ENCODE measurements at places on chromosomes 2 and 18.

DNA sequence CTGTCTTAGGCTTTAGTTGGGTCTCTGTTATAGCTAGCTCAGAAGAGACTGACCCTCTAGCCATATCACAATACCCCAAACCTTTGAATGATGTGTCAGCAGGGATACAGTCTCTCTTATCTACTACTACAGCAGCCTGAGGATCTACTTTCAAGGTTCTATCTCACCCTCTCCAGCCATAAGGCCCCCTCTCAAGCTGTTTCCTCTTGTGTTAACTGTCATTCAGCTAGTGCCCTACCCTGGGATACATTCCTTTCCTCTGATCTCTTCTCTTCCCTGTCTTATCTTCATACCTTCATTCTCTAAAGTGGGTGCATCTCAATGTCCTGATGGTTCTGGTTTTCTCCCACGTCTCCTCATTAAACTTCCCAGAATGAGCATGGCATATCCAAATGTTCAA lies 434.7 kb downstream of the NRXN1 start:
- no peak for DNase-seq

GRCh38 chr2:161481619-161482018 lies 65.5 kb downstream of the TBR1 start:
- no peak for DNase-seq

- no peak for DNase-seq
These were observed 110.4 kb downstream of the CBLN2 start for GRCh38 chr18:72433756-72434155.

GRCh38 chr18:3153107-3153704 lies 66.6 kb downstream of the MYOM1 start:
- no peak for DNase-seq

- DNase-seq, result no peak
These were observed 104.4 kb downstream of the DOCK10 start for GRCh38 chr2:224937887-224938286.

GRCh38 chr18:42392416-42392815 lies 437.4 kb downstream of the PIK3C3 start:
- DNase-seq, result no peak

- no peak for DNase-seq
These were observed 56.4 kb upstream of the TXNDC2 start for GRCh38 chr18:9829397-9829712.

GRCh38 chr2:218734190-218734975 lies 23.7 kb downstream of the TTLL4 start:
- no peak for DNase-seq

DNA sequence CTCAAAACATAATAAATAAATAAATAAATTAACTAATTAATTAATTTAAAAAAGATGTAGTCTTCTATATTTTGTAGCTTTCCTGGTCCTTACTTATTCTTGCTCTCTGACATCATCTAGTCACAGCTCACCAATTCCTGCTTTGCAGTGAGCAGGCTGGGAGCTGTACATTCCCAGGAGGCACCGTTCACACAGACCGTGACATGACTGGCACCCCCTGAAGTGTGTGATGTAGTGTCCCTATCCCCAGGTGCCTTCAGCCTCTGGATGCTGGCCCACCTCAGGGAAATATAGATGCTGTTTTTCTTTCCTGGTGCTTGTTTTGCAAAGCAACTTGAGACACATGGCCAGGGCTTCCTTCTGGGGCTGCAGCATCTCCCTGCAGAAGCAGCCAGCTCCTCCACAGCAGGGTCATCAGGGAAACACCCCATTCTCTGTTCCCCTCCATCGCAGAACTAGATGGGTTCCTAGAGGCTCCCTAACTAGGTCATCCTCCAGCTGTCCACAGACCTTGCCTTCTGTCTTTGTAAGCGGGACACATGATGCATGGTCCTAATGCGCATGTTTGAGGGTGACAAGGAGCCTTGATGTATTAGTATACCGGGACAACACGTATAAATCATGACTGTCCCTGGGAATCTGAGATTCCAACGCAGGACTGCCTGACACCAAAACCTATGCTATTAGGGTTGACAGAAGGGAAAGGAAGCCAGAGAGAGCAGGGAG lies 76.4 kb downstream of the RHOB start:
- no peak for DNase-seq

GRCh38 chr2:132446444-132446843 lies 29.8 kb downstream of the GPR39 start:
- no peak for DNase-seq

Measured in GM04503 (cell line).